ENCODE measurements at places on chromosomes 2 and 18. TPM values are rescaled to one million over a fixed set of nuclear protein-coding genes. Genes with fewer than 3 reads are reported as not detected.

DNA sequence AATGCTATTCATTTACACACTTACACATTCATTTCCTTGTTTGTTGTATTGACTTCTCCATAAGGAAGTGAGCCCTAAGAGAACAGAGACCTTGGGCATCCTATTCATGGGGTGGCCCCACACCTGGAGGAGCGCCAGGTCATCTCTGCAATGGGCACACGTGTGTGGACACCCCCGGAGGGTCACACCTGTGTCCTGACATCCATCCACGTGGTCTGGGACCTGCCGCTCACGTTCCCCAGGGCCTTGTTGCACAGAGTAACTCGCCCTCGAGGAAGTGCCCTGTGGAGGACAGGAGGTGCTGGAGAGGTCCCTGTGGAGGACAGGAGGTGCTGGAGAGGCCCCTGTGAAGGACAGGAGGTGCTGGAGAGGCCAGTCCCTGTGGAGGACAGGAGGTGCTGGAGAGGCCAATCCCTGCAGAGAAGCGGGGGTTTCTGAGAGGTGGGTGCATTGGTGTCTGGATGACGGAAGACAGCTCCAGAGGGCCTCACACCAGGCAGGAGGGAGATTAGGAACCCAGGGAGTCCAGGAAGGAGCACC is 73.2 kb upstream of the GPC1 start:
- no peak for ATAC-seq

DNA sequence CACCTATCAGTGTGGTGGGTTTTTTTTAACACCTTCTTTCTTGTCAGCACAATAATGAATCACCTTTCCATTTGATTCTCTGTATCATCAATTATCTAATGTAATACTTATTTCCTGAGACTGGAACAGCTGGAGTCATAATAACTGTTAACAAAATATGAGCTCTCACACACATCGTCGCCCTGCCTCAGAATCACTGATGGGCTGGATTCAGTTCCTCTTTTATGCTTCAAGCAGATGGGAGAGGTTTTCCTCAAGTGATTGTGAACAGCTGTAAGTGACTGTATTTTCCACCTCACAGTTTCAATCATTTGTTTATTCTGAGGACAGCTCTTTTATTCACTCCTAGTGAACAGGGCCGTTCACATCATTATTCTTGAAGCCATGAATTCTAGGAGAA is 330.2 kb downstream of the DSC3 start:
- no peak for ATAC-seq

DNA sequence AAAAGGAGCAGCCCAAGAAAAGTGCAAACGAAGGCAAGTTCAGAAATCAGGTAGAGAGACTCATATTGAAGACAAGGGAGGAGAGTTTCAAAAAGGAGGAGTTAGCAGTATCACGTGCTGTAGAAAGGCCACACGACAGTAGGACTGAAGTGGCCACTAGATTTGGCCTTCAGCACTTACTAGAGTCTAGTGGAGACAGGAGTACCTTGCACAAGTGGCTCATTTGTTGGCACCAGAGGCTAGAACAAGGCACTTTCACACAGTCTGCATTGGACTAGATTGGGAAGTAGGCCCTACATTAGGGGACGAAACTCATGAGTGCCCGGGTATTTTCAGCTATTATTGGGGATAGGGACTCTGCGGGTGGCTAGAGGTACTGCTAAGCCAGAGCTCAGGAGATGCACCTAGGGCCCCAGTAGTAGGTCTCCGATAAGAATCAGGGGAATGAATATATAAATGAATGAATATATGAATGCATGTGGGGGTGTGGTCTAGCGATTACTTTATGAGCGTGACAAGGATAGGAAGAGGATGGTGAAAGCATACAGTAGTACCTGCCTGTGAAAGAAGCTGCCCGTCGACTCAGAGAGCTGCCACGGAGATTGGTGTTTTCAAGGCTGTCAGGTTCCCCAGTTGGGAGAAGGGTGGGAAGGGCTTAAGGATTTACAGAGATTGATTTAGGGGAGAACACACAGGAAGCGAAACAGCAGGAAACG is 1.4 kb upstream of the NCOA1 start:
- ATAC-seq, result no peak

EVA1A gene
- 0.56 TPM for total RNA-seq

Data from esophagus mucosa (tissue), 1 donor.